ENCODE measurements at places on chromosomes 4 and X.

- no peak for DNase-seq
These were observed 87.4 kb downstream of the PDGFC start for GRCh38 chr4:156884183-156884582.

DNA sequence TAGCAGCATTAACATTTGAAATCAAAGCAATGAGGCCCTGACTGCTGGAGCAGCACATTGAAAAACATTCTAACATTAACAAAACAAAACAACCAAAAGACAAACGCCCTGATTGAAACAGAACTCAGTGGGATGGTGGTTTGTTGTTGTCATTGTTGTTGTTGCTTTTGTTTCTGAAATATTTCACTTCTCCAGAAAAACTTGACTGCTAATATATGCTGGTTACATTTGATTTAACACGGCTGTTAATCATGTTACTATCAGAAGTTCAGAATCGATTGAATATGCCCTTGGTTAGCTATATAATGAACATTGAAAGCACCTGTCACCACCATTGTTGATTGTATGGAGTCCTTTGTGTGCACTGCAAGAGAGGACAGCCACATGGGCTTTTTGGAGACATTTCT, 790.4 kb upstream of the GALNTL6 start:
- DNase-seq: no peak

DNA sequence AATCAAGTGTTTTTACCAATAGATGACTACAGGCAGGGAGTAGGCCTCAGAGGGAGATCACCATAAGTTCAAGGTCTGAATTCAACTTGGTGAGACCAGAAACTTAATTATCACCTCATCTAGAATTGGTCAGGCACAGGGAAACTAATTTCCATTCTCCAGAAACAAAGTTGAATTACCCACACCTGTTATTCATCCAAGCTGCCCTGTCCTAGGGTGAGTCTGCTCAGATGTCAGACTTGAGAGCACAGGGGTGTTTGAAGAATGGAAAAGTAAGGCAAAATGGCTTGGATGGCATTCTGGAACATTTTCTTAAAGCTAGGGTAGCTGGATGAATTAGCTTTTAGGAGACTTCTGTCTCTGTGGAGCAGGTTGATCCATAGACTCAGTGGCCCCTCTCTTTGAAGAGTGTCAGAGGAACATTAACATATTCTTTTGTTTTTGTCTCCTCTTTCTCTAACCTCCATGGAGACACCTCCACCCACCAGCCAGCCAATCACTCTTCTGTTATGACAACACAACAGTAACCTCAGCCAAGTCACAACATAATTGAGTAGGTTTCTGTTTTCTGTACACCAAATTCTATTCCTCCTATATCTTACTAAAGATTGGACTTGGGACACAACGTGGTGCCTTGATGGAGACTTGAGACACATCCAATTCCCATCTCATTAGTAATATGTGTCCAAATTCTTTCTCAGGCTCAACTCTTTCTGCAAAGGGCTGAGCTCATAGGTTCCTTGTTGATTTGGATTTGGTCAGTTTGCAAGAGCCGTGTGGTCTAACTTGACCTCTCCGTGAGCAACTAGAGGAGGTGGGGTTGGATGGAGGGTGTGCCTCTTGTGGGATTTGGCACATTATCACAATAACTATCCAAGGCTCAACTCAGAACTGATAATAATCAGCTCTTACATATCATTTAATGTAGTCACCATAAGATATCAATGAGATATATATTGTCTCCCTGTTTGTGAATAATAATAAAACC, 45.1 kb downstream of the VSIG4 start:
- no peak for DNase-seq

- no peak for DNase-seq
These were observed 140.9 kb downstream of the COL4A6 start for GRCh38 chrX:108297290-108297689.

DNA sequence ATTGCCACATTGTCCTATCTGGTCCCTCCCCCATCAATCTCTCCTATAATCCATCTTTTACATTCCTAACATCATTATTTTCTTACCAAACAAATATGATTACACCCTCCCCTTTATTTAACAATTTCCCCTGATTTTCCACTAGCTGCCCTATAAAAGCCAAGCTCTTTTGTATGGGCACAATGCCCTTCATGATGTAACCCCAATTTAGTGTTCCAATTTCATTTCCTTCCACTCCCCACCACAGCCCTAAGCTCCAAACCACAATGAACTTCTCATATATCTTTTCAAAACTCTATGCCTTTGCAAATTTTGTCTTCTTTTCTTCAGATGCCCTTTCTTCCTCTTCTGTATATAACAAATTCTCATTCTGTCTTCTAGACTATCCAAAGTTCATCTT, 39.5 kb upstream of the PTPN13 start:
- no peak for DNase-seq

DNA sequence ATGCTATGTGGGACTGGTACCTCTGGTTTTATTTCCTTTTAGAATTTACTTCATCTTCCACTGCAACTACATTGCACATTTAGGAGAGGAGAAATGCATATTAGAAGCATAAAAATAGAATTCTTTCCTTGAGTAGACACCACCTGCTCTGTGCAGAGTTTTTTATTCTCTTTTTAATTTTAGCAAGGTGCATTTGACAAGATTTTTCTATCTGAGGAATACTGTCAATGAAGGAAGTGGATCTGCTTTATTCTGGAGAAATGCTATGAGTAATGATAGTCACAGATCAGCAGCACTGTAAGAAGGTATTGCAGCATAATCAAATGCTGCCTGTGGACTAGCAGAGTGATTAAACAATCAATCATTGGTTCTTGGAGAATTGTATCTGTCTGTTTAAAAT, 1038.3 kb downstream of the RAPGEF2 start:
- no peak for DNase-seq

DNA sequence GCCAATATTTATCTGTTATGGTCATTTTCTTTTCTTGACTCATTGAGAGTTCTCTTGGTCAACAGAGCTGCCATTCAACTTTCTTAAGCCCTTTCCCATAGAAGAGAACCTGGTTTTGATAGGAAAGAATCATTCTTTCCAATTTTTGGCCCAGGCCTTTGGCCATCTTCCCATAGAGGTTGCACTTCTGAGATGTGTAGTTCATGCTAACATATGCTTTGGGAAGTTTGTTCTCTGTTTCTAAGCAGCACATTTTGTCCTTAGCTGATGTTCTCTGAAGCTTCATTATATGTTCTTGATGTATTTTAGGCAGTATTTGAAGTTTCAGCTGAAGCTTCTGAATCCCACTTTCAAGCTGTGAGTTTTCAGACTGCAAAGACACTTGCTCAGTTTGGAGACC, 161.1 kb downstream of the VEGFC start:
- DNase-seq: no peak

DNA sequence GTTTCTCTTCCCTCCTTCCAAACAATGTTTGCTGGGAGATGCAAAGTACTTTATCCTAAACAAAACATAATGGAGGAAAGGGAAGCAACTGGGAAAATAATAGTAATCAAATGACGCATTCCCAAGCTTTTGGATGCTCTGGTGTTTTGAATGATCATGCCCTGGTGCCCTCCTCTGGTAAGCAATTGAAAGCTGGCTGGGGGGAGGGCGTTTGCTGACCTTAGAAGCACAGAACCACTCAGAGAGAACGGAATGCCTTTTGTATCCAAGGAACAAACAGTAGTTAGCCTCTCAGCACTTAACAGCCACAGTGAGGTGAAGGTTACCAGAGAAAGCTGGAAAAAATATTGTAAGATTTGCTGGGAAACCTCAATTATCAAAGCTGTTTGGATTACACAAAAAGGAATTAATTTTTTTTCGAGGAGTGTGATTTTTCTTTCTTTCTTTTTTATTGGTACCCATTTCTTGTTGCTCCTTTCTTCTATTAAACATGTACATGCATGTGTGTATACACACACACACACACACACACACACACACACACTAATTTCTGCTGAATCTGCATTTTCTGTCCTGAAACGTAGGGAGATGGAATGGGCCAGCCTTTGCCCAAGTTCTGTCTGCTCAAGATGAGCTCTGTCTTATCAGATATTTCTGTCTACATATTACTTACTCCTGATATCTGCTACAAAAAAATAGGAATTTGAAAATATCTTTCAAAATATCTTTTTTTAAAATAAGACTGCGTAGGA, 155.8 kb upstream of the IGFBP7 start:
- DNase-seq: no peak

GRCh38 chrX:131577999-131578734, 34.3 kb downstream of the OR13H1 start:
- no peak for DNase-seq

Measured in stimulated activated naive CD8-positive, alpha-beta T cell treated with anti-CD3 and anti-CD28 coated beads, Interleukin-15, amount 100 ng/mL, for 72 hours (primary cell).